Mesenchymal stem cell (in vitro differentiated cells and primary cell): ENCODE measurements at places on chromosomes 6 and 20.

DNA sequence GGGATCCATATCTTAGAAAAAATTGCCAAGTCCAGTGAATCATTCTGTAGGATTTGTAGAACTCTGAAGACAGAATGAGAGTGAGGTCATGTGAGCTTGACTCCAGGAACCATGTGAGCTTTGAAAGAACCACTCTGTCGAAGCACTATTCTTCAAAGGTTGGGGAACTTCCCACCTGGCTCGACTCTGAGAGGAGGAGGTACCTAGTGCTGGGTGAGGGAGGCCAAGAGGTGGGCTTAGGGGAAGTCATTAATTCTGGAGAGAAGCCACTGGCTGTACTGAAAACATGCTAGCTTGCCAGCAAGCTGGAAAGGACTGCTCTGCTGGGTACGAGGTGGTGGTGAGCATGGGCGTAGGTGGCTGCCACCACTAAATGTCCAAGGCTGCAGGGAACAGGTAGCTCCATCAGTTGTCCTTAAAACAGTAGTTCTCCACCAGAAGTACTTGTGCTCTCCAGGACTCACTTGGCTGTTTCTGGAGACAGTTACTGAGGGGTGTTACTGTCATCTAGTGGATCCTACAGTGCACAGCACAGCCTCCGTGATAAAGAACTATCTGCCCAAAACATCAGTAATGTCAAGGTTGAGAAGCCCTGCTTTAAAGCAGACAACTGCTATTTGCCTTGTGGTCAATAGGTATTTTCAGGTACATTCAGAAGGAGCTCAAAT is 34.7 kb upstream of the SYNJ2 start:
- no peak for DNase-seq

DNA sequence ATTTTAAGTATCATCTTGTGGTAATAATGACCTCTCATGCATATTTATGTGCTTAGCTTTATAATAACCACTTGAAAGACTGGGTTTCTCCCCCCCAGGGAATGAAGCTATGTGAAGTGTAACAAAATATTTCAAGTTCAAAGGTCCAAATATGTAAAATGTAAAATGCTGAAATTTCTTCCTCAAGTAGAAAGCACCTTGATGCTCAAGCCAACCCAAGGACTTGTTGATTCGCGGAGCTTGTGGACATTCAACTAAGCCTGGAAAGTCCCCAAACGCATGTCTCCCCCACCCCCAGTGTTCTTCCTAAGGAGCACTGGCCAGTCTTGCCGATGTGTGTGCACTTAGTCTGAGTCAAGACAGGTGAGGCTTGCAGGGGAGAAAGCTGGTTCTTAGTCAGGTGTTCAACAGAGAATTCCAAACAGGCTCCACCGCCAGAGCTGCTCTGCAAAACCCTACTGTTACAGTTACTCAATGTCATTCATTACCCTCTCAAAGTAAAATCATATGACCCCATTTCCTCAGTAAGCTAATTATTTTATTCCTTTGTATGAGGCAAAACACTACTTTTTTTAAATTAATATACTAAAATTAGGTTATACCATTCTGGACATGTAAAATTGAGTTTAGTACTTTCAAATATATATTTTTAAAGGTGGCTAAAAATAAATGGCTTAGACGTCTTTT is 46.9 kb upstream of the QKI start:
- DNase-seq, result no peak

- no peak for DNase-seq
Observed at GRCh38 chr6:145627451-145627850, 107.9 kb downstream of the EPM2A start.

- no peak for DNase-seq
Observed at GRCh38 chr6:162377735-162378134, 349.8 kb downstream of the PRKN start.

- DNase-seq, result no peak
Observed at GRCh38 chr6:30185846-30186484, 22.6 kb downstream of the TRIM15 start.

GRCh38 chr20:47782076-47782475 is 3.2 kb downstream of the SULF2 start:
- DNase-seq, result no peak

DNA sequence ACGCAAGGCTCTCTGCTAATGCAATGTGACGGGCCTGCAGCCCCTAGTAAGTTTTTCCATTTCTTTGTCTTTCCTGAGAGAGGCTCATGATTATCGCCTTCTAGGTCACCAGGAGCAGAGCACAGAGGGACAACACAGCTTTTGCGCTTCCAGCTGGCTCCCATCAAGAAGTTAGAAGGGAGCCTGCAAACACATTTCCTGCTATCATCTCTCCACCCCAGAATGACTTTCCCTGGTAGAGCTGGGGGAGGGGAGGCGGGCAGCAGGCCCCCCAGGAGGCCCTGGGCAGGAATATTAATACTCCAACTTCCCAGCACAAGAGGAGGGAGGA is 35.7 kb upstream of the CCDC167 start:
- DNase-seq, result no peak

DNA sequence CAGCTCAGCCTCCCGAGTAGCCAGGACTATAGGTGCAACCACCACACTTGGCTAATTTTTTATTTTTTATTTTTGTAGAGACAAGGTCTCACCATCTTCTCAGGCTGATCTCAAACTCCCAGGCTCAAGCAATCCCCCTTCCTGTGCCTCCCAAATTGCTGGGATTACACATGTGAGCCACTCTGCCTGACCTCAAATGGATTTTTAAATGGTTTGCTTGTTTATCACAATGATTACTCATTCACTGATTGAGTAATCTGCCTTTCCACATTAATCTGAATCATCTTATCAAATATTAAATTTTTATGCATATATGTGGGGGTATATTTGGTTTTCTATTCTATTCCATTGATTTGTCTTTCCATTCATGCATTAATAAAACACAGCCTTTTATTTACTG is 9.4 kb upstream of the KHDC1L start:
- DNase-seq, result peak; percentile 49

- DNase-seq, result no peak
Observed at GRCh38 chr6:137830511-137830911, 36.5 kb upstream of the TNFAIP3 start.

DNA sequence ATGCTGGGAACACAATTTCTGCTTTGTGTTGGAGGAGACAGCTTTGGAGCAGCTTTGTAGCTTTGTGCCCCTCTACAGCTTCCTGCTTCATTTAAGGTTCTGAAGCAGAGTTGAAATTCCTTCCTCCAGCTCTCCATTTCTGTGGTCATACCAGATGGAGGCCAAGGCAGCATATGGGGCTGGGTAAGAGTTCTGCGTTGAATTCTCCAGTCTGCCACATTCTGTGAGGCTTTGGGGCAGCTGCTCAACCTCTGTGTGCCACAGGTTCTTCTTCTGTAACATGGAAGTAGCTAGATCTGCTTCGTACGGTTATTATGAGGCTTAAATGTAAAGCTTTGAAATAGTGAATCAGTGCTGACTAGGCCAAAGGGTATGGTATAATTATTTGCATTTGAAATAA is 2.9 kb upstream of the TRIM26 start:
- no peak for DNase-seq

DNA sequence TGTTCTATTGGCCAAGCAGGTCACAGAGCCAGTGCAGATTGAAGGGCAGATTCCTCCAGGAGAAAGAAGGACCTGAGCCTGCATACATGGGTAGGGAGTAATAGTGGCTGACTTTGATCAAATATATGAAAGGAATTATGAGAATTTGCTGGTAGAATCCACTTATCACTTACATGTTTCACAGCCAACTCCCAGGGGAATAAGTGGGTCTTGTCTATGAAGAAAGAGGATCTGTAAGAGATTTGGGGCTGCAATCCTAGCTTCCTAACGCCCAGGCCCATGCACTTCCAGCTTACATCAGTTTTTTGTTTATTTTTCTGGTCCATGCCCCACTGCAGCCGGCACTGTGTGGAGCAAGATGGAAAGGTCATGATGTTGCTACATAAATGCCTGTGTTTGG is 107.9 kb upstream of the SYNDIG1 start:
- no peak for DNase-seq

DNA sequence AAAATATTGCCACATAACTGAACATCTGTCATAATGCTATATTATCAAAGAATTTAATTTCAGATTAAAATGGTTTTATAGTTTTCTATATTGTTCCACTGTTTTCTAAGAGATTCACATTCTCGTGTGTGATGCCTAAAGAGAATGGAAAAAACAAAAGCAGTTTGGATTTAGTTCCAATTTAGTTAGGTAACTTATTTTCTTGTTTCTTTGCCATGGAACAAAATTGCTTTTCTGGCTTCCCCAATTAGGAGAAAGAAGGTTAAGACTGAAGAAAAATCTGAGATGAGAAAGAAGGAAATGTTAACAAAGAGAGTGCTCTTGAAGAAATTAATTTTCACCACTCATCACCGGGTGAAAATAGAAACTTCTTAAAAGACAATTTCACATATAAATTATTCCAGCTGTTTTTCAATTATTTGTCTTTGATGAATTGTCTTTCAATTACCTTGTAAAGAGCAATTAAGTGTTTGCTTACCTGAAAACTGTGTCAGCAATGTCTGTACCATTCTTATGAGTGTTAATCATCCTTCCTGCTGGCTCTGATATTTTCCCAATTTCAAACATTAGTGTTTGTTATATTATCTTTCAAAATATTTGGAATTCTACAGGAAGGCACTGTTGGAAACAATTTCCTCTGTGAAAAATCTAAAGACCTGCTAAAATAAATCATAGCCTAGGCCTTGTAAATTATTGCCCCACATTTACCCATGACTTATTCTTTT is 19.5 kb downstream of the PHACTR2 start:
- DNase-seq, result no peak

DNA sequence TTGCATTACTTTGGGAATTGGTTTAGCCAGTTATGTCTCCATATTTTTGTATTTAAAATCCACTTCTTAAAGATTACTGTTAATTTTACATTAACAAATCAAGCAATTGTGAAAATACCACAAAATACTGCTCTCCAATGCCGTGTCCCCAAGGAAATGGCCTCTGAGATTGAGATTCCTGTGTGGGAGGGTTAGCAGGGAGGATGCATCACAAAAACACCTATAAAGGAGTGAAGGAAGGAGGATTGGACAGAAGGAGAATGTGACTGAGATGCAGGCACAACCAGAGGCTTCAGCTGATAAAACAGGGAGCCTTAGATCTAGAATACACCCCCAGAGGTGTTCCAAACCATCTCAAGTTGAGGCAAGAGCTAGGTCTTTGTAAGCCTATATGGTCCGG is 34.2 kb upstream of the NKAIN2 start:
- no peak for DNase-seq

GRCh38 chr20:47647994-47648393 is 137.3 kb downstream of the SULF2 start:
- DNase-seq, result no peak
